CD4-positive, alpha-beta memory T cell (primary cell): ENCODE measurements at places on chromosomes 1 and 21. TPM values are rescaled to one million over a fixed set of nuclear protein-coding genes. Genes with fewer than 3 reads are reported as not detected.

Gene MYBPH
- not detected for total RNA-seq

Gene TNFRSF9
- 0.53 TPM for total RNA-seq

Gene SOD1
- 178 TPM for total RNA-seq

DNA sequence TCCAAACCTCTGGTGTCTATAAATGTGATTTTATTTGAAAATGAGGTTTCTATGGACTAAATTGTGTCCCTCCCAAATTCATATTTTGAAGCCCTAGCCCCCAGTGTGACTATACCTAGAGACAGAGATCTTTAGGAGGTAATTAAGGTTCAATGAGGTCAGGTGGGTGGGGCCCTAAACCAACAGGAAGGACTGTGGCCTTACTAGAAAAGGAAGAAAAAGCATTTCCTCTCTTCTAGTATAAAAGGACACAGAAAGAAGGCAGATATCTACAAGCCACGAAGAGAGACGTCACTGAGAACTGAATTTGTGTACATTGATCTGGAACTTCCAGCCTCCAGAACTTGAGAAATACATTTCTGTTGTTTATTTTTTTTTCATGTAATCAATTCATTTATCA lies 123.1 kb upstream of the RUNX1 start:
- H3K27ac ChIP-seq = no peak overlapping the region
- H3K36me3 ChIP-seq = no peaks in the 10 kb centered on the region
- H3K4me3 ChIP-seq = no peak overlapping the region

DNA sequence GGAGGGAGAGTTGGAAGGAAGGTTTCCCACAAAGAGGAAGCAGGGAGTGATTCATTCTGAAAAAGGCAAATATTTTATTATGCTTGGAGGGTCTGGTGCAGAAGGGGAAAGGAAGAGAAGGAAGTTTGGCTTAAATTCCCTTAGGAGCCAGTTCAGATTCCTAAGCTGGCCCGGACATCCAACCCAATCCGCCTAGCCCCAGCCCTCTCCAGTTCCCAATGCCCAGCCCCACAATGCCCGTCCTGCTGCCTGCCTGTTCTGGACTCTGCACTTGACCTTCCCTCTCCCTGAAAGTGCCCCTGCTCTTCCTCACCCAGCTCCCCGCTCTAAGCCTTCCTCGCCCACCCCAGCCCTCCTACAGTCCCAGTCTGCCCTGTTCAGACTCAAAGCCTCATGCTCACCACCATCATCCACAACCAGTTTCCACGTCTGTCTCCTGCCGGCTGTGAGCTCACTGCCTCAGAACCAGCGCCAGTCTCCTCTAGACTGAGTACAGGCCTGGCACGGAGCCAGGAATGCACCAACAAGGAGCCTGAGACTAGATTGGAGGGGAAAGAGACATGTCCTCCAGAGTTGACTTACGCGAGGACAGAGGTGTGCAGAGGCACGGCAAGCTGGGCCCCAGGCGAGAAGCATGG lies 18.9 kb downstream of the CAPN2 start:
- no peak for DNase-seq
- no peaks in the 10 kb centered on the region for H3K27me3 ChIP-seq
- peaks cover 22% of the 10 kb centered on the region for H3K36me3 ChIP-seq
- H3K4me3 ChIP-seq = no peak overlapping the region
- peaks cover 71% of the 10 kb centered on the region for H3K4me1 ChIP-seq

DNA sequence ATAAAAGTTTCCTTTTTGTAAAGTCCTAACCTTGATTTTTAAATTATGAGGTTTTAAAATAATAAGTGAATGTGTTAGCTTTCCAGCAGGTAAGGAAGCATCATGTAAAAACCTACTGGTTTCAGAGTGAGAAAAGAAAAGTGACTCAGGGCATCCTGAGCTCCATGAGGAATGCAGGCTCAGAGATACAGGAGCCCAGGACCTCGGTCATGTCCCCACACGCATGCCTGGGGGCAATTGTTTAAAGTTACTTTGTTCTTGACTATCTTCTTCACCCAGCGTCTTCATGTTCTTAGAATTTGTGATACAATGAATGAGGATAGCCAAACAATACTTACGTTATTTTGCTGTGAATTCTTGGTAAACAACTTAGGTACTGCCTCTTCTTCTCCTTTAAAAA lies 117.4 kb upstream of the PLPPR5 start:
- no peak for DNase-seq
- no peak overlapping the region for H3K4me3 ChIP-seq
- no peaks in the 10 kb centered on the region for H3K27me3 ChIP-seq
- H3K36me3 ChIP-seq = no peaks in the 10 kb centered on the region
- H3K4me1 ChIP-seq = no peaks in the 10 kb centered on the region
- no peak overlapping the region for H3K27ac ChIP-seq
